ENCODE measurements at places on chromosomes 13 and 19.

- DNase-seq = no peak
These were observed 37.6 kb upstream of the CD177 start for GRCh38 chr19:43315851-43316250.

DNA sequence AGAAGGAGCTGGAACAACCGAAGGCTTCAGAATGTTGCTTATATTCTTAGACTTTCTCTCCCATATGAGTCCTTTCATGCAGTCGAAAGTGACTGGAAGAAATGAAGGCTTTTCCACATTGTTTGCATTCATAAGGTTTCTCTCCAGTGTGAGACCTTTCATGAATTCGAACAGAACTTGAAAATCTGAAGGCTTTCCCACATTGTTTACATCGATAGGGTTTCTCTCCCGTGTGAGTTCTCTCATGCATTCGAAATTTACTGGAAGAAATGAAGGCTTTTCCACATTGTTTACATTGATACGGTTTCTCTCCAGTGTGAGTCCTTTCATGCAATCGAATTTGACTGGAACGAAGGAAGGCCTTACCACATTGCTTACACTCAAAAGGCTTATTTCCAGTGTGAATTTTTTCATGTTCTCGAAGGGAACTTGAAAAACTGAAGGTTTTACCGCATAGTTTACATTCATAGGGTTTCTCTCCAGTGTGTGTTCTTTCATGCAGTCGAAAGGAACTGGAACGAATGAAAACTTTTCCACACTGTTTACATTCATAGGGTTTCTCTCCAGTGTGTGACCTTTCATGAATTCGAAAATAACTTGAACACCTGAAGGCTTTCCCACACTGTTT is 21.5 kb downstream of the ZNF14 start:
- DNase-seq = no peak

DNA sequence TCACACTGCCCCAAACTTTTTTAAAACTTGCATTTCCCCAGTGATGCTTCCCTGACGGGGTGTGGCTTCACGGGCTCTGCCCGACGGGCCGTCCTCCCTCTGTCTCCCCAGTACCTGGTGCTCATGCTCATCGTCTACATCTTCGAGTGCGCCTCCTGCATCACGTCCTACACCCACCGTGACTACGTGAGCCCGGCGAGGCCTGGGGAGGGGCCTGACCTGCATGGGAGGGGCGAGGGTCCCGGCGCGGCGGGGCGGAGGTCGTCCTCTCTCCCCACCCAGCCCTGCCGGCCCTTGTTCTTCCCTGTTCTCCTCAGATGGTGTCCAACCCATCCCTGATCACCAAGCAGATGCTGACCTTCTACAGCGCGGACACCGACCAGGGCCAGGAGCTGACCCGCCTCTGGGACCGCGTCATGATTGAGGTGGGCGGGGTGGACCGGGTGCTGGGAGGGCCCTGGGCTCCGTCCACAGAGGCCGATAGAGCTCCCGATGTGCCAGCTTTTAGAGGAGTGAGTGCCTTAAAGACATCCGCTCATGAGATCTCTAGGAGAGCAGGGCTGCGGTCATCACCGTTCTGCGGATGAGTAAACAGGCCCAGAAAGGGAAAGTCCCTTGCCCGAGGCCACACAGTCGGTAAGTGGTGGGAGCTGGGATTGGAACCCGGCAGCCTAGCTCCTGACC is 6.9 kb downstream of the UPK1A start:
- DNase-seq = peak; percentile 11

DNA sequence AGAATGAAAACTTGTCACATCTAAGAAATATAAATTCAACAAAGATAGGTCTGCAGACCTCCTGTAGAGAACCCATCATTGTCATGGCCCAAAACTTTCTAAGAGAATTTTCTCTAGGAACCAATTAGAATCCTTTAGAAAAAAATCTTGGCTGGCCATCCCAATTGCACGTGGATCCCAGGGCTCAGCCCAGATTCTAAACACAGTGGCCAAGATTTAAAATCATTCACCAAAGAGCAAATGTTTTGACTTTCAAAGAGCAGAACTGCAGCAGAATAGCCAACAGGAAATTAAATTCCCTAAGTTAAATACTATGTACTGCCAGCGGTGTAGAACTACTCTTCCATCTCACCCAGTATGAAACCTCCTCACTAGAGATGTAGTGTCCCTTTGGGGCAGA is 21.3 kb downstream of the IPO5 start:
- no peak for DNase-seq

GRCh38 chr19:16017138-16017490 is 59.2 kb upstream of the TPM4 start:
- DNase-seq = no peak
